Sciatic nerve (tissue), 2 donors: ENCODE measurements at places on chromosomes 1 and 21. TPM values are rescaled to one million over a fixed set of nuclear protein-coding genes. Genes with fewer than 3 reads are reported as not detected.

LCE2B gene
- total RNA-seq = not detected

IL24 gene
- not detected for total RNA-seq

UBL4B gene
- not detected for total RNA-seq

SNX7 gene
- total RNA-seq = 24.5 TPM

DNA sequence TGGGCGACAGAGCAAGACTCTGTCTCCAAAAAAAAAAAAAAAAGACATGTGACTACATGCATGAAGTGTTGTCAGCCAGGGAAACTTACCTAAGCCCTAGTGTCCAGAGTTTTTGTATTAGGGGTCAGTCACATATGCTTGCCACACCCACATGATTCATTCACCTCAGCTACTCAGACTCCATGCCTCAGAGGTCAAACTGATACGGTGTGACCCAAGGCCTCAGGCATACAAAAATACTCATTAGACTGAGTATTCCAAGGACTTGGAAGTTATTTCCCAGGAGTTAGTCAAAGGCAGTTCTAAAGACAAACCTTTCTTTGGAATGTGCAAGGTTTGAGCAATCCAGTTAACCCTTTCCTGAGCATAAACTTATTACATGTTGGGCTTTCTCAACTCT lies 6.3 kb upstream of the TRIM33 start:
- DNase-seq = no peak

GRCh38 chr1:151978922-151979321 lies 14.7 kb downstream of the S100A10 start:
- DNase-seq = no peak

DNA sequence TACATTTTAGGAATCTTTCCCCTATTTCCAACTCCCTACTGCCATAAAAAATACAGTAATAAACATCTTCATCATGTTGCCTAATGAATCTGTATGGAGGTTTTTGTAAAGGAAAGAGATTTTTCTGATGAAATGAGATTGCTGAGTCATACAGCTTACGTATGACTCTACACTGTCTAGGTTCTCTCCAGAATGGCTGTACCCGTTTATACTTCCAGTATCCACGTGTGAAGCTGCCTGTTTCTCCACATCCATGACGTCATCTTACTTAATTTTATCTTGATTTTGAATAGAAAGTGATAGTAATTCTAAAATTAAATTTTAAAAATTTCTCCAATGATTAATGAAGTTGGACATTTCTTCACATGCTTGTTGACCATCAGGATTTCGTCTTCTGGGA lies 103.7 kb downstream of the COQ8A start:
- no peak for DNase-seq

GRCh38 chr1:212967801-212968200 lies 17.5 kb downstream of the VASH2 start:
- no peak for DNase-seq

DNA sequence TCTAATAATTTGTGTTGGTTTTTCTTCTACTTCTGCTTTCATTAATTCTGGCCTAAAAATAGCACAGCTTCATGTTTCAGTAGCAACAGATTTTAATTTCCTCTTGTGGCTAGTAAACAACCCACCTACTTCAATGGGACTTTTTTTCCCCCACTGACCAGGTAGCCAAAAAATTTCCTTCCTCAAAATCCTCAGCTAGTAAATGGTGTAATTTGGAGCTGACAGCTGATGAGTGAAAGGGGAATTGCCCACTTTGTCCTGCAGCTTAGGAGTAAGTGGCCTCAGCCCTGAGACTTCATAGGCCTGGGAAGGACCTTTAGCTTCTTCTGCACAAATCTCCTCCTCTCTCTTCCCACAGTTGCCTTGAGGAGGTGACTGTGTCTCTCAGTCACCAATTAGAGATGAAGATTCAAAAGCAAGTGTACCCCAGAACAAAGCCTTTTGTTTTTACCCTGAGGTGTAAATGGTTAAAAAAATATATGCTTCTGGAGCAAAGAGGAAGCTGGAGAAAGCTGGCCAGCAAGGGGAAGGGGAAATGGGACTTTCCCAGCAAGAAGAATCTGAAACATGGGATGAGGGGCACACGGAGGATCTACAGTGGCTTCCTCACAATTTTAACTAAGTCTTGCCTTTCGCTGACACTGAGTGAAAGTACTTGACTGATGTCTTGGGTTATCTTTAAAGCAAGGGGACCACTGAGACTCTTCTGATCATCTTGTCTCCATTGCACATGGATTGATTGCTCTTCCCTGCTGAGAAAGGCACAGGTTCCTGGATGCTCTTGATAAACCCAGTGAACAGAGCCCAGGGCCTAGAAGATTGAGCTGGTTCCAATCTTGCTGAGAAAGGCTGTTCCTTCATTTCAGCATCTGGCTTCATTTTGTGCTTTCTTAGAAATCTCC lies 35.8 kb upstream of the VCAM1 start:
- DNase-seq = no peak
